ENCODE measurements at places on chromosomes 3 and 15. TPM values are rescaled to one million over a fixed set of nuclear protein-coding genes. Genes with fewer than 3 reads are reported as not detected.

The RFTN1 gene
- total RNA-seq = 8.4 TPM

The ZNF80 gene
- total RNA-seq = not detected

The RARB gene
- total RNA-seq = 0.26 TPM

The SEMA3G gene
- under 0.01 TPM for total RNA-seq

The RASSF1 gene
- total RNA-seq = 15.5 TPM

The CCDC54 gene
- total RNA-seq = not detected

The FAM107A gene
- total RNA-seq = not detected

The RGMA gene
- 0.53 TPM for total RNA-seq

The ACAN gene
- total RNA-seq = not detected

The MUSTN1 gene
- total RNA-seq = not detected

The GPR62 gene
- not detected for total RNA-seq

The TNFSF10 gene
- 24.6 TPM for total RNA-seq

The ECE2 gene
- not detected for total RNA-seq

The TMEM89 gene
- total RNA-seq = not detected

Measured in bronchial epithelial cell (primary cell).